ENCODE measurements at places on chromosomes 11 and 22. TPM values are rescaled to one million over a fixed set of nuclear protein-coding genes. Genes with fewer than 3 reads are reported as not detected.

- no peak for DNase-seq
Observed at GRCh38 chr11:15685306-15685705, 570.6 kb downstream of the INSC start.

The OR52I1 gene
- 0.03 TPM for polyA plus RNA-seq

GRCh38 chr11:45761659-45762058 is 43.3 kb upstream of the SLC35C1 start:
- DNase-seq, result no peak

- no peak for DNase-seq
Observed at GRCh38 chr22:37298748-37299495, 16.6 kb downstream of the CYTH4 start.

The DUSP8 gene
- polyA plus RNA-seq, result 3.0 TPM

DNA sequence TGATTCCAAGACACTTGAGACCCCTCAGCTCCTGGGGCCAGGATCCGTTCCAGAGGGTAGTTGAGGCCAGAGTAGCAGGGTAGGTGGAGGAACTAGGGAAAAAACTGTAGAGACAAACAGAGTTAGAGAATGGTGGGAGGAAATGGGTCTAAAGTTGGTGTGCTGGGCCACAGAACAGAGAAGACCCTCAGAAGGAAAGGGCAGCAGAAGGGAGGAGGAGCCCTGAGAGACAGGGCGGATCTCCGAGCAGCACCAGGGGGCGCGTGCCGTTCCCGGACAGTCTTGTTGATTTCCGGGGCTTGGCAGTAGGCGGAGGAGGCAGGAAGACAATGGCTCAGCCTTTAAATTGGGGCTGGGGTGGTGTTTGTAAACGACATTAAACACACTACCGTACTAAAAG is 2.4 kb upstream of the CECR2 start:
- DNase-seq, result no peak

The OR8D1 gene
- not detected for polyA plus RNA-seq

DNA sequence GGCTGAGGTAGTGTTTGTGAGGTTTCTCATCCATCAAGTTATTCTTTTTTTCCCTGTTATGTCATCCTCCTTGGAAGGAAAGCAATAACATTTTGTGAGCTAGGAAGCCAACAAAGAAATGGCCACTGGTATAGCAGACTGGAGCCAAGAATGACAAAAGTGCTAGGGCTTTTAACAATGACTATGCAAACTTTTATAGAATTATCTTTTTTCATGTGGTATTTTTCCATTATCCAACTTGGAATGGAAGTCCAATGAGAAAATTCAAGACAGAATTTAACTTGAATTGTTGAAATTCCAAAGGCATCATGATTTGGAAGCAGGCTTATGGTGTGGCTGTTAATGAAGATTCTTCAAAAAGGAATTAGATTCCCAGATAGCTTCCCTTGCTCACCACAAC is 216.4 kb upstream of the PDGFD start:
- no peak for DNase-seq

DNA sequence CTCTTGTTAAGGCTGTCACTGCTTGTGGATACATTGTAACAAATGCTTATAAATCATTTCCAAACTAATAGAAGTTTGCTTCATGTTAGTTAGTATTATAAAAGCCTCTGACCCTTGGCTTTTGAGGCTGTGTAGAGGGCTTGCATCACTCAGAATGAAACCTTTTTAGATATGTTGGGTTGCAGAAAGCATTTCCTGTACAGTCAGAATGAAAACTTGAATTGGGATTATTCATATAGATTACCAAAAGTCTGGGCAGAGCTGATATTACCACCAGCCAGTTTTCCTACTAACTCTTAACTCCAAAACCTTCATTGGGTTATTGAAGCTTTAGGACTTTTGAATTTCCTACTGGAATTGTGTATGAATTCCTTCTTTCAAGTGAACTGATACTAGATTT is 12.0 kb downstream of the KMT2A start:
- no peak for DNase-seq

The TBX1 gene
- polyA plus RNA-seq, result 1.1 TPM

- DNase-seq, result no peak
Observed at GRCh38 chr22:42920101-42920820, 63.2 kb upstream of the ARFGAP3 start.

DNA sequence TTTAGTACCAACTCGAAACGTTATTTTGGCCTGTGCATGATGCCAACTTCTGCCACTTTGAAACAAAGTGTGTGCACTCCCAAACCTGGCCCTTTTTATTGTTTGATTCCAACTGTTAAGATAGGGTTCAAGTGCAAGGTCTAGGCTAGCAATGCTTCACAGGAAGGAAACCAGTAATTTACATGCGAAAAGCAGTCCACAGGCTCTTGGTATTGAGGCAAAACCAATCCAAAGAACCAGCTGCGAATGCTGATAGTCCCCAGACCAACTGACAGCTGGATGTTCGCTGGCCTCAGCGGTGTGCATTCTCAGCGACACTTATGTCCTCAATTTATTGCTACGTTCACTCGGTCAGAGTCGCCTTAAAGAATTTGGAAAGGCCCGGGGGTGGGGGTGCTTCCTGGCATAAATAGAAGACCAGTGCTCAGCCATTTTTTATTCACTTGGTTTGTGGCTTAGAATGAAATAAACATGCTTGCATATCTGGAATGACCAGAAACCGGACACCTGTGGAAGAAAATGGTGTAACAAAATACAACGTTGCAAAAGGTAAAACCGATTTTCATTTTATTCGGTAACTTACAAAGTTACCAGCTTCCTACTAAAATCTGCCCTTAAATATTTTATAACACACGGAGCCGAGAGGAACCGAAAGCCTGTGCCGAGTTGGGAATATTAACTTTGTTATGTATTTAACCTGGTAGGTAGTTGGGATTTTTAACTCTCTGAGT is 1.6 kb downstream of the CPT1A start:
- peak; percentile 38 for DNase-seq

DNA sequence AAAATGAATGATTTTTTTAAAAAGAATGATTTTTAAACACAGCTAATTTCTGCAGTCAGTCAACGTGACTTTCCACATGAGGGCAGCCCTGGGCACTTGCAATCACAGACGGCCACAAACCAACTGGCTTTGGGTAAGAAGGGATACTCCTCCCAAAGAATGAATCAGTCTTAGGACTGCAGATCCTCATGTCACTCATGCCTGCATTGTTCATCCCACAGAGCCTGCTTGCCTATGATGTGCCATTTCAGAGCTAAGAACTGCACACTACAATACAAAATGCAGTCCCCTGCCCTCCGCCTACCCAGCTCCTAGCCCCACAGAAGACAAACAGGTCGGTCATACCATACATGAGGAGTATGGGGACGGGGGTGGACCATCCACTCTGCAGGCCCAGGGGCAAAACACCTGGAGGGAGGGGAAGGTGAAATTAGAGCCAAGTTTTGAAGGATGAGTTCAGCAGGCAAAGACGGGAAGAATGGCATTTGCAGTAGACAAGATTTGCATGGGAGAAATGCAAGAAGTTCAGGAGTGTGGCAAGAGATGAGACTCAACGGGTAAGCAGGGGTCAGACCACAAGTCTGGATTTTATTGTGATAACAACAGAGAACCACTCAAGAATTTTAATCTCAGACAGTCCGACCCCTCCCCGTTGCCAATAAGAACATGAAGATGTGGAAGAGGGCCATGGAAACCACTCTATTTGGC is 24.7 kb downstream of the PACSIN2 start:
- DNase-seq, result no peak

DNA sequence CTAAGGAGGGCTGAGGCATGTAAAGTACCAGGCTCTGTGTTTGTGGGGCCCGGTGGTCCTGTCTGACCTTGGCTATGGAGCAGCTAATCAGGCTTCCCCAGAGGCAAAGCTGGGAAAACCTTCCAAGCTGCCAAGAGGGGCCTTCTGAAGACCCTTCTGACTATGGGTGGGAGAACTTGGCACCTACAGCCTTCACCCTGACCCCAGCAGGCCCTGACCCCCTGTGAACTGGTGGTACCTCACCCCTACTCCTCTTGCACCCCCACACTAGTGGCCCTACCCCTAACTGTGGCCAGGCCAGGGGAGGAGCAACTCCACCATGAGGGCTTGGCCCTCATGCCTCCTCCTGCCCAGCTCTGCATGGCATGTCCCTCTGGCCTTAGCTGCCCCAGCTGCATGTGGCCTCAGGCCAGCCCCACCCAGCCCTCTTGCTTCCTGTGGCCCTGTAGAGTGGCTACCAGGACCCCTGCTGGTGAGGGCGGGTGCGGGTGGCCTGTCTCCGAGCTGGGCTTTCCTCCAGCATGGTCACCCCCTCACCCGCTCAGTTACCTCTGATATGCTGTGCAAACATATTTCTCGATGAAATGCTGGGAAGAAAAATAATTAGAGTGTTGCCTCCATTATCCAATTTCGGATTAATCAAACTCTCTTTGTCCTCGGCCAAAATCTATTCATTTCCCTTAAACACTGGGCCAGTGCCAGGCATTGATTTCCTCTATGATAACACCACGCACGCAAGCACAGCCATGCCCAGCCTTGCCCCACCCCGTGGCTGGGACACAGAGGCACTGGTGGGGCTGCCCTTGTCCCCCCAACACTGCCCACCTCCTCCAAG is 7.5 kb downstream of the GNAZ start:
- no peak for DNase-seq

All from renal pelvis (tissue), 12 donors.